ENCODE measurements at places on chromosomes 7 and 10.

GRCh38 chr10:82477776-82478175 lies 602.8 kb downstream of the NRG3 start:
- DNase-seq = no peak

GRCh38 chr7:13987395-13987794 lies 2.1 kb downstream of the ETV1 start:
- no peak for DNase-seq

- DNase-seq = no peak
Measured at GRCh38 chr10:71262027-71262426, 49.7 kb downstream of the UNC5B start.

- no peak for DNase-seq
Measured at GRCh38 chr7:140060243-140060630, 2.5 kb downstream of the PARP12 start.

GRCh38 chr10:131725581-131726069 lies 175.2 kb upstream of the PPP2R2D start:
- DNase-seq = no peak

DNA sequence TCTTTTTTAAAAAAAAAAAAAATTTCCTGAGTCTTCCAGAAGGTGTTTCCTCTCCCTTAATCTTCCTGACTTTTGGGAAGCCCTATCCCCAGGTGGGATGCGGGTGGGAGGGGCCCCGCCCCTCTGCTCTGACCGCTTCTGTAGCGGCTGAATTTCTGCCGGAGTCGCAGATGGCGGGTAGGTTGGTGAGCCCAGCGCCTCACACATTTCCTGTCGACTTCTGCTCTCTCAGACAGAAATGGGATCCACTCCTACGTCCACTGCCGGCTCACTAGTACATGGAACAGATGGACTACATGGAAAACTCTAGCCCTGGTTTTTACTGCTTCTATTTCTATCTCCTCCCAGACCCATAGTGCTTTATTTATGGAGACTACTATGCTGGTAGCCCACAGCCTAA lies 90.9 kb downstream of the NEUROD6 start:
- no peak for DNase-seq

- DNase-seq = no peak
Measured at GRCh38 chr10:68330852-68331454, 911 bp upstream of the HNRNPH3 start.

DNA sequence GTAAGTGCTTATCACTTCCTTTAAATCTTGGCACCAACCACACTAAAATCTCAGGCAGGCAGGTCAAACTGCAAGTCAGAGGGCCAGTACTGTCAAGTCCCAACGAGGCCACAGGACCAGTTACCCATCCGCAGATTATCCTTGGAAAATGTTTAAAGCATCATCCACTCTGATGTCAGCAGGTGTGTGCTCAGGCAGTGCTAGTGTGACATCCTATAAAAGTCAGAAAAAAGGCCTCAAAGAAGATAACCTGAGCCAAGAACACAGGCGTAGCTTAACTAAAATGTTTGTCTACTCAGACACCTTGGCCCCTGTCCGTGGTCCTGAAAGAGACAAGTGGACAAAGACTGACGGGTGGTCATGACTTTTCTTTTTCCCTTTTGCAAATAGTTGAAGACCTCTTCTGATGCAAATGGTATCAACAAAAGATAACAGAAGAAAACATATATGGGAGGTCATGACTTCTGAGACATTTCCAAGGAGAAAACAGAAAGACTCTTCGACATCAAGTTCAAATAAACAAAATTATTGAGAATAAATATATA lies 309.3 kb downstream of the KCNMA1 start:
- no peak for DNase-seq
